Inflammatory macrophage treated with lipopolysaccharide for 1 hour (primary cell): ENCODE measurements at places on chromosomes 4 and X.

DNA sequence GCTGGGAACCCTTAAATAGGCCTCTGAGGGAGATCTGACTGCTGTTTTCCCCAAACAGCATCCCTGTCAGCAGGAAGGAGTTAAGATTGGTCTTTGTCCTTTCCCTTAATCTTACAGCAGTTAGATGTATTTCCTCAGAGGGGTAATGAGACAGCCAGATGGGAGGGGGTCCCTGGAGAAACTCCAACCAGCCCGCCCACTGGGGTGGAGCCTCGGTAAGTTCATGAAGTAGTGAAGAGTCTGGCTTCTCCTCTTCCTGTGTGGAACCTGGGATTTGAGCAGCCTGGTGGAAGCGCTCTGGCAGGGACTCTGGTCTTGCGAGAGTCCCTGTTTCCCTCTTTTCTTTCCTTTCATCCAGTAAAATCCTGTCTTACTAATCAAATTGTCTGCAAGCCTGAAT is 330.0 kb downstream of the TLL1 start:
- no peak for DNase-seq

DNA sequence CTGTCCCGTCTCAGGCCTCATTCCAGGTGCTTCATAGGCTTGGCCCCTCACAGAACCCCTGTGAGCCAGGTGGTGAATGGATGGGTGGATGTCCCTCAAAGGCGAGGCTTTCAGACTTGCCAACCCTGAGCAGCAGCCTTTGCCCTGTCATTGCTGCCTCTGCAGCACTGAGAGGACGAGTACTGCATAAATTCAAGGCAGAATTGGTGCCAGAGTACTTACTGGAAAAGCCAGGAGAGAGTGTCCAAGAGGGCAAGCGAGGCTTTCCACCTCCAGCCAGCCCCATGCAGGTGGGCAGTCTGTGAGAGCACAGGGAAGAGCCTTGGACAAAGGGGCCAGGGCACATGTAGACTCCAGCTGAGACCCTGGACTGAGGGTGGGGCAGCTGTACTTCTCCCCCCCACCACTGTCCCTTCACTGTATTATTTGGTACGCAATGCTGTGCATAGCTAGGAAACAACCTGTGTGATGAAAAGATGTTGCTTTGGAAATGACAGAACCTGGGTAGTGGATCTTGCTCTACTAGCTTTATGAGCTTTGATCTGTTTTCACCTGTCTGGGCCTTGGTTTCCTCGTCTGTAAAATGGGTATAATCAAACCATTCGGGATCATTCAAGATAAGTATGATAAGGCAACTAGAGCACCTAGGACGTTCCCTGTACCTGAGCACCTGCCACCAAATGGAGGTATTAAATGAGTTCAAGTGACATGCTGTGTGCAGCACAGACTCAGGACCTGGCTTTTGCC is 224.9 kb upstream of the PSAPL1 start:
- no peak for DNase-seq

DNA sequence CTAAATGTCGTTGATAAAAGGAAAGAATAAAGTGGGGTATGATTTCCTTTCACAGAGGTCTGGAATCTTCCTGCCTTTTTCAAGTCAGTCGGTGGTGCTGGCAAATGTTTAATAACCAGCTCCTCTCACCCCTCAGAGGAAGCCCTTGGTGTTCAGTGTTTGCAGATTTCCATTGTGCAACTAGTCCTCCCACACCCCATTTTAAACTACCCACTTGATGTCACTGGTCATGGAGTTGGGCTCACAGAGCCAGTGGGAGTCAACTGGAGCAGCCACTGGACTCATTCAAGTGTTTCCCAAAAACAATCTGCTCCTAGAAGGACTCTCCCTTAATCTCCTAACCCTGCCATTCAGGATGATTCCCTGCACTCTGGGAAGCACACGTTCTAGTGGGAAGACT is 149.2 kb downstream of the PTTG2 start:
- DNase-seq: peak; percentile 65

- DNase-seq: no peak
These were observed 17.5 kb downstream of the STX18 start for GRCh38 chr4:4524364-4524763.

GRCh38 chr4:170307182-170307581 is 217.4 kb upstream of the AADAT start:
- no peak for DNase-seq
